PC-3 (cell line): ENCODE measurements at places on chromosomes 11 and 22. TPM values are rescaled to one million over a fixed set of nuclear protein-coding genes. Genes with fewer than 3 reads are reported as not detected.

DNA sequence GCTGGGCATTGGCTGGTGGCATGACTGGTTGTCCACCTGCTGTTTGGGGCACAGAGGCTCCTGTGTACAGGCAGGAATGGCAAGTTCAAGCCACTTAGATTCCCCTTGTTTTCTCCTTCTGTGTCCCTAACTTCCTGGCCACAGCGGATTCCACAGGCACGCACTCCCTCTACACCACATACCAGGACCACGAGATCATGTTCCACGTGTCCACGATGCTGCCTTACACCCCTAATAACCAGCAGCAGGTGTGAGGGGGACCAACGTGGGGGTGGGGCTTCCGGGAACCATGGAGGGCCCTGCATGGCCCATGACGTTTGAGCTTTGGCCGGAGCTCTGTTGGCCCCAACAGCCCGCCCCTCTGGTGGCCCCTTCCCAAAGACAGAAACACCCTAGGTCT is 7.8 kb downstream of the SIPA1 start:
- no peak for DNase-seq

GRCh38 chr11:67484847-67485311 is 2.1 kb downstream of the AIP start:
- DNase-seq, result no peak

The WNT7B gene
- total RNA-seq, result 42.0 and 73.1 TPM in 2 replicates

- peak; percentile 92 for DNase-seq
Measured at GRCh38 chr11:29260939-29261705, 755.7 kb downstream of the KCNA4 start.

The GGTLC3 gene
- not detected in 2 replicates for total RNA-seq

- DNase-seq, result no peak
Measured at GRCh38 chr22:29172216-29172615, 33.5 kb upstream of the EMID1 start.

DNA sequence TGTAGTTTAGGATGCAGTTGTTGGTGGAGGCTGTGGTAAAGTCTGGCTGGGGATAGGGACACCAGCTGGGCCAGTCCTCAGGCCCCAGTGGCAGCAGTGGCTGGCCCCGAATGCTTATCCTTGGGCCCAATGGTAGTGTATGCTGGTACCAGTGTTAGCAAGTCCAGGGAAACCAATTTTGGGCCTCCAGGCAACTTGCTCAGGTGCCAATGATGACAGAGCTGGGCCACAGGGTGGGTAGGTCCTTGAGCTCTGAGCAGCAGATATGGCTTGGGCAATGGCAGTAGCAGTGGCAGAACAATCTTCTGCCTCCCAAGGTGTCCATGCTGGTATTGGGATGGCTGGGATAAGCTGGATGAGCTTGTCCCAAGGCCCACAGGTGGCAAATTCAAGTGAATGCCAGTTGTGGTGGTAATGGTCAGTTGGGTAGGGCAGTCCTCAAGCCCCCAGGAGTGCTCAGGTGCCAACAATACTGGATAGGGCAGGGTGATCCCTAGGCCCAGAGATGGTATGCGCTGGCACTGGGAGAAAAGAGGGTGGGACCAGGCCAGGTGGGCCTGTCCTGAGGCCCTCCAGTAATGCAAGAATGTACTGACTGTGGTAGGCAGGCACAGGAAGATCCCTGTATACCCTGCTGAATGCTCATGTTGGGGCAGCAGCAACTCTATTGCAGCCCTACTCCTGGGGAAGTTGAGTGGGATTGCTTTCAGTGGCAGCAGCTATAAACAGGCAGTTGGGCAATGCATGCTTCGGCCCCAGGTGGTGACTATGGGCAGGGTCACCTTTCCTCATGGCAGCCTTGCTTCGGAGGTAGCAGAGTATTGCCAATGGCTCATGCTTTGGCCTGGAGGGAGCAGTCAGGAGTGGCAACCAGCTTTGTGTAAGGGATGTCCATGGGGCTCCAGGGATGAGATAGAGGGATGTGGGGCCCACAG is 54.7 kb downstream of the KCNQ1OT1 start:
- DNase-seq, result no peak

GRCh38 chr11:61832754-61833153 is 4.7 kb downstream of the FADS2 start:
- no peak for DNase-seq

DNA sequence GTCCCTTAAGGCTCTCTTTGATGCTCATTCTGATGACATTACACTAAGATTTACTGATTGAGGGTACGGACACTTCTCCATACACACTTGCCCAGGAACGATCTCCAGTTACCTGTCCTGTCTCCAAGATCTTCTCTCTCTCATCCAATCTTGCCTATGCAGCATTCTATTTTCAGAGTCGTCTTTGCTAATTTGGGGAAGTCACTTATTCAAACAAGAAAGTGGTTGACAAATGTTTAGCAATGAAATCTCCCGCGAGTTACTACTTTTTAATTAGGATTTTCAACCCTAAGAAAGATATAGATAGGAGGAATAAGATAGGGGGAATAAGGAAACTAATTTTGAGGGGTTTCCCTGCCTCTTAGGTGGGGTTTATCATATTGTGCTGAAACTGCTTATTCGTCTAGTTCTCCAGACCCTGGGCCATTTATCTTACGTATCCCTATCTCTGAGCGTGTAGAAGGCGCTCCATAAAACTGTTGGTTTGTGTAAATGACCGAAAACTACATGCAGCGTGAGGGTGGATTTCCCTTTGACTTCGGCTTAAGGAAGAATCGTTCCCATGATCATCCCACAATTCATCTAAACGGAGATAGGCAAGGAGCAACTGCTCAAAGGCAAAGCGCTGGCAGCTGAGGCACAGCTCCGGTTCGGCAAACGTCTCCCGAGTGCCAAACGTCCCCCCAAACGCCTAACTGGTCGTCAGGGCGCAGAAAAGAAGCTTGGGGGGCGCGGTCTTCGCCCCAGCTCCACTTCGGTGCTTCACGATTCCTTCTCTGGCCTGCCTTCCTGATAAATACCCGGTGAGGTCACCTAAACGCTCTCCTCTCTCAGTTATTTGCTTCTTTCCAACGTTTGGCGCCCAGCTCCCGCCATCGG is 804 bp downstream of the APIP start:
- no peak for DNase-seq

DNA sequence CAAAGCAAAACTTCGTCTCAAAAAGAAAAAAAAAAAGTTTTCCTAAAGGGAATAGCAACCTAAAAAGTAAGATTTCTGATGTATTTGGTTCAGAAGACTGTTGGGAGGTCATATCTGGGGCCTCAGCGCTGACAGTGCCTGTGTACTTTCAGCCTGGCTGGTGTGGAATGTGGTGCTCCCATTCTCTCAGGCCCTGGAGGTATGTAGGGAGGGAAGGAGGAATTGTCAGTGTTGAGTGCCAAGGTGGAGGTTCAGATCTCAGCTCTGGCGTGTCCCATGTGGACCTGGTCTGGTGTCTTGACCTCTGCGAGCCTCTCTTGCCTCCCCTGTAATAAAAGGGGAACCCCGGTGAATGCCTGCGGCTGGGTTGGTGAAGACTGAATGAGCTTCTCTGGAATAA is 22.4 kb downstream of the PRR5 start:
- no peak for DNase-seq

- DNase-seq, result peak; percentile 54
Measured at GRCh38 chr11:125020342-125020741, 42.8 kb upstream of the SLC37A2 start.

The MMP7 gene
- 0.18 TPM in 1 of 2 replicates, not detected in the other for total RNA-seq

DNA sequence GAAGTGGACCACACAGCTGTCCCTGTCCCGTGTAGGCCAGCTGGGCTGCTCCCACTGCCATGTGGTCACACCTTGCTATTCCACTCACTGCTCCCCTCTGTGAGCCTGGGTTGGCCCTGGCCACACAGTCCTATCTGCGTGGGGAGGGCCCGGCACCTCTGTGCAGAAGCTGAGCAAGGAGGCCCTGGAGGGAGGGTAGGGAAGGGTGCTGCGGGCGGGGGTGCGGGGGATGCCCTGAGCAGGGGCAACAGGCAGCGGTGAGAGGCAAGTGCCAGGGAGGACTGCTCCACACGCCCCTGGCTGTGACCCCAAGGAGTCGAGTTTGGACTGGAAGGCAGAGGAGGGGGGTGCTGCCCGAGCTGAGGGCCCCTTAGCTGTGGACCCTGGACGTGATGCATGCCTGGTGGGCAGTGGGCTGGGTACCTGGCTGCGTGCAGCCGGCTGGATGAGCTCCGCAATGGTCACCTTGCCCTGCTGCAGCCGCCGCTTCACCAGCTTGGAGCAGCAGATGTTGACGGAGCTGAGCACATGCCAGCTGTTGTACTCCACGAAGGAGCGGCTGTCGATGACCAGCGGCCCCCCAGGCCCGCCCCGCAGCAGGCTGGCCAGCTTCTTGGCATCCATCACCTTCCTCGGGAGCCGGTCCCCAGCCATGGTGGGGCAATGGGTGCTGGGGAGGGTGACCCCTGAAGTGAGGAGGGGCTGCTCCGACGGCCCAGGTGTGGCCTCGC is 6.7 kb downstream of the DUSP8 start:
- no peak for DNase-seq

The DKK3 gene
- total RNA-seq, result 0.07 and 0.35 TPM in 2 replicates

DNA sequence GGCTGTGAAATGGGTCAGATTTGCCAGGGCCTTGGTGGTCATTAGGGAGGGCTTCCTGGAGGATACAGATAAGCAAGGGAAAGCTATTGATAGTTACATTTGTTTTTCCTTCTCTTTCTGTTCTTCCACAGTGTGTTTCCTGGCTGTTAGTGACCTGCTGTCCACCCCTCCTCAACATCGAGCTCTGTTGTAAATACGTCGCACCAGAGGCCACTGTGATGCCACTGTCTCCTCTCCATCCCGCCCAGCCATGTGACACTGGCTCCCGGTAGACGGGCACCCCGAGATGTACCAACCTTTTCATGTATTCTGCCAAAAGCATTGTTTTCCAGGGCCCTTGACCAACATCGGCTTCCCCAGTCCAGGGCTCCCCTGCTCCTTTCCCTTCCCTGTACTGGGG is 58.1 kb downstream of the P4HA3 start:
- no peak for DNase-seq

DNA sequence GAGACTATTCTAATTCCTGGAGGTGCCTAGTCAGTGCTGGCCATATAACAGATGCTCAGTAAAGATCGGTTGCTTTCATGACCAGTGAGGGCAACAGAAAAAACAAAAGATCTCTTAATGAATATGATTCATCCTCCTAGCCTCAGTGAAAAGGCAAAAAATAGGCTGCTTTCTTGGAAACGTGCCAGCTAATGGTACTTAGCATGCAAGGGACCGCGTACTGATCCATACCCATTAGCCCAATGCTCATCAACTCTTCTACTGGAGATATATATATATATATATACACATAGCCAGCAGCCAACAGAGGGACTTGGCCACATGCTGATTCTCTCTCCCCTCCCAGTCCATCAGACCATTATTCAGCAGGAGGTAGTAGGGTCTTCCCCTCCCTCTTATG is 320.4 kb downstream of the KIRREL3 start:
- no peak for DNase-seq

The LINC01488 gene
- not detected in 2 replicates for total RNA-seq

The MRPL11 gene
- 214 and 321 TPM in 2 replicates for total RNA-seq

DNA sequence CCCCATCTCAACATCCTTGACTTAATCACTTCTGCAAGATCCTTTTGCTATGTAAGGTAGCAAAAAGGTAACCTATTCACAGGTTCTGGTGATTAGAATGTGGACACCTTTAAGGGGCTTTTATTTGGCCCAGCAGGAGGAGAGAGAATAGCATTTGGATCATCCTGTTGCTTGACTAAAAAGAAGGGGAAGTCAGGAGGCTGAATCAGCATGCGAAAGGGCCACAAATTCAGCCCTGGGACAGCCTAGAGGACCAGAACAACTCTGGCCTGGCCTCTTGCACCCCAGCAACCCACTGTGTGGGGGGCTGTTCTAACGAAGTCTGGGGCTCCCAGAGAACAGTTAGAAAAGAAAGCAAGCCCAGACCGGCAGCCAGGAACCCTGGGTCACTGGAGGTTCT is 3.2 kb upstream of the HMOX1 start:
- DNase-seq, result no peak

- DNase-seq, result no peak
Measured at GRCh38 chr11:61850687-61851086, 22.6 kb downstream of the FADS2 start.

- DNase-seq, result peak; percentile 65
Measured at GRCh38 chr11:68020575-68020974, 9.9 kb upstream of the NDUFS8 start.

The APOL1 gene
- total RNA-seq, result 0.52 TPM in 1 of 2 replicates, not detected in the other

The KDM4E gene
- total RNA-seq, result not detected in 2 replicates

- DNase-seq, result peak; percentile 40
Measured at GRCh38 chr22:30225220-30225927, 21.2 kb downstream of the LIF start.

- no peak for DNase-seq
Measured at GRCh38 chr11:116071241-116071640, 567.0 kb upstream of the CADM1 start.

DNA sequence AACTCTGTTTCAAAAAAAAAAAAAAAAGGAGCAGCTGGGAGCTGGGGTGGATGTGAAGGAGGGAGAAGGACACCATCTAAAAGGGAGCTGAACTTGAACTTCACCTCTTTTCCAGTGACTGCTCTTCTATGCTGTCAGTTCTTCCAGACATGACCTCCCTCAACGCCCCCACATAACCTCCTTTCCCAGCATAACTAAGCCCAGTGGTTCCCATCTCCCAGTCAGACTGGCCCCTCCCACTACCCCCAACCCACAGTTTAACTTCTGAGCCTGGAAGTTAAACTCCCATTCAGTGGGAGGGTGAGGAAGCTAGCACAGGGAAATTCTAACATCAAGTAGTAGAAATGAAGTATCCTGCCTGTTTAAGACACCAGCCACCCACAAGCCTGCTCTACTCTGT is 1.8 kb downstream of the ARHGAP1 start:
- no peak for DNase-seq

The WBP2NL gene
- total RNA-seq, result 0.33 TPM in 1 of 2 replicates, not detected in the other

DNA sequence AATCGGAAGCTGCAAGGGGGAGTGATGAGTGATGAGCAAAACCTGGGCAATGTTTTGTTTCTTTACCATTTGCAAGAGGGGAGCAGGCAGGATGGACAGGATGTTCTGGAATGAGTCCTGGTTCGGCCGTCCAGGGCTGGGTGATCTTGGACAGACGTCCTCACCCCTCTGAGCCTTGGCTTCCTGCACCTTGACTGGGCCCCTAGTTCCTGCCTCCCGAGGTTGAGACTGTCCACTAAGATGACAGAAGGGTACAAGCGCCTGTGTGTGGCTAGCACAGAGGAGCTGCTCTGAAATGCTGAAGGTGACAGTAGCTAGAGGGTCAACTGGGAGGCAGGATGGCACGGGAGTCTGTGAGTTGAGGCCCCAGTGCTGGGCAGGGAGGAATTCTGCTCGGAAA is 306.2 kb downstream of the MN1 start:
- DNase-seq, result no peak

GRCh38 chr22:39946126-39946502 is 14.1 kb upstream of the TMA7B start:
- DNase-seq, result no peak

The OR52B6 gene
- not detected in 2 replicates for total RNA-seq

DNA sequence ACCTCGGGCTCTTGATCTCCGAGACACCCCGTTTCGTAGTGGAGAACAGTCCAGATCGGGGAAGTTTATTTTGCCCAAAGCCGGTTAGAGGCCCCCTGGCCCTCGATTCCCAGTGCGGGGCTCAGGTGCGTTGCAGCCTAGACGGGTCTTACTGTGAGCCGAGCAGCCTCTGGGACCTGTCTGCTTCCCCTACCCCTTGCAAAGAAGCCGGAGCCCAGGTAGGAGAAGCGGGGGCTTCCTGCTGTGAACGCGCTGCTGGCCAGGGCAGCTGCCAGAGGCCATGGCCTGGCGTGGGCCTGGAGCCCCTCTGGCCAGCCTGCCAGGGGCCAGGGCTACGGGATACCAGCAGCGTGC is 621 bp downstream of the TSPO start:
- no peak for DNase-seq

The RNASEH2C gene
- 96.2 and 172 TPM in 2 replicates for total RNA-seq
